ENCODE measurements at places on chromosomes 4 and X.

DNA sequence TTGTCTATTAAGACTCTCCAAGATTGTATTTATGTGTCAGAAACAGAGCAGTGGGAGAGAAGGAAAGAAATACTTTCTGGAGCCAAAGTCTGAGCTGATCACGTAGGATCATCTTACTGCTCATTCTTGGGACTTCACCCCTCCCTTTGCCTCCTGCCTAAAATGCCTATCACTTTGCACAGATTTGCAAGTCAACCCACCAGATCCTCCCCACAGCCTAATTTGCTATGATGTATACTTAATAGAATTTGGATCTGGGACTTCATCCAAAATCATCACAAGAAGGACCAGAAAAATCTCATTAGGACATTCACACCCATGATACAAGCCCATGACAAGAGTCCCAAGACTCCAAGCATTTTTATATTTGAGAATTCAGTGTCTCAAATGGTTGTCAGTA lies 290.2 kb downstream of the FBXW7 start:
- no peak for DNase-seq

GRCh38 chr4:154714339-154715040 lies 29.3 kb upstream of the LRAT start:
- DNase-seq, result no peak

GRCh38 chrX:70231666-70232065 lies 2.8 kb upstream of the AWAT1 start:
- DNase-seq, result no peak

- DNase-seq, result no peak
These were observed 15.6 kb downstream of the TRIML1 start for GRCh38 chr4:188154668-188155405.

- no peak for DNase-seq
These were observed 113.9 kb downstream of the RTL3 start for GRCh38 chrX:78545233-78545632.

DNA sequence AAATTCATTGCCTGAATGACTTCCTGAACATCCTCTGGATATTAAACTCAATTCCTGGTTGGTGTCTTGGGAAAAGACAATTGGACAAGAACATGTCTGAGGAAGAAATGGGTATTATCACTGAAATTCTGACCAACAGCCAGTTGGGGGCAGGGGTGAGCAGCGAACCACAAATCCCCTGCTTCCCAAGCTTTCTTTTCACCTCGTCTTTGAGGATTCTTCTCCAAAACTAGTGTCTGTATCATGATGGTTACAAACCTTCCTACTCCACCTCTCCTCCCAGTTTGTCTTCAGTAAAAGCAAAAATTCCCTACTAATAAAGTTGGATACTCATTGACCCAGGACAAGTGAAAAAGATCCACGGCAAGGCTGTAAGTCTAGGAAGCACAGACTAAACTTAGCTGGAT lies 48.3 kb upstream of the WDR1 start:
- DNase-seq, result no peak

- no peak for DNase-seq
These were observed 103.4 kb downstream of the SLC7A11 start for GRCh38 chr4:138138774-138139173.

DNA sequence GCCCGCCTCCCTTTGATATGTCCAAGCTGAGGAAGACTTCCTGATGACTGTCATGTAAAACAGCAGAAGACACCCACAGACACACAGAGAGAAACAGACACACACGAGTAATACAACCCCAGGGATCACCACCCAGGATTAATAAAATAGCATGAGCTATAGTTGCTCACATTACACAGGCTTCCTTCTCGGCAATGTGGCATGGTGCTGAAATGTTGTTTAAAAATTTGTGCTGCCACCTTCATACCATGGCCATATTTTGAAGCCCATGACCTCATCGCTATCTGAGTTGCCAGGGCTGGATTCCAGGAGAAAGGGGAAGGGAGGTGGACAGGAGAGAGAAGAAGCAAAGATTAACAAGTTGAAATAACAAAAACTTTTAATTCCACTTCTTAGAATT lies 111.7 kb downstream of the SYNPO2 start:
- no peak for DNase-seq

DNA sequence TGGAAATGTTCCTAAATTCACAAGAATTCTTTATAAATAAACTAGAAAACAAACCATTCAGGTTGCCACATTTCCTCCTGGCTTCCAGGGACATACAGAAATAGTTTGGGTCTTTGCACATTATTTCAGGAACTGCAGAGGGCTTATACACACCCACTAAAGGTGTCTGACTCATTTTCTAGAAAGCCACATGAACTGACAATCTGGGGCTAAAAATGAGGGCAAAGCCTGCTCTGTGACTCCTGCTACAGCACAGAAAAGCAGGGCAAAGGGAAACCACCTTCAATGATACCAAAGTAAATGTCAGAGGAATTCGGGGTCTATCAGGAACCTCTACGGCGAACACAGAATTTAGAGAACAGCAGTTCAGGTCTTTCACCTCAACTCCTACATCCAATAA lies 112.2 kb upstream of the MAP3K15 start:
- no peak for DNase-seq

DNA sequence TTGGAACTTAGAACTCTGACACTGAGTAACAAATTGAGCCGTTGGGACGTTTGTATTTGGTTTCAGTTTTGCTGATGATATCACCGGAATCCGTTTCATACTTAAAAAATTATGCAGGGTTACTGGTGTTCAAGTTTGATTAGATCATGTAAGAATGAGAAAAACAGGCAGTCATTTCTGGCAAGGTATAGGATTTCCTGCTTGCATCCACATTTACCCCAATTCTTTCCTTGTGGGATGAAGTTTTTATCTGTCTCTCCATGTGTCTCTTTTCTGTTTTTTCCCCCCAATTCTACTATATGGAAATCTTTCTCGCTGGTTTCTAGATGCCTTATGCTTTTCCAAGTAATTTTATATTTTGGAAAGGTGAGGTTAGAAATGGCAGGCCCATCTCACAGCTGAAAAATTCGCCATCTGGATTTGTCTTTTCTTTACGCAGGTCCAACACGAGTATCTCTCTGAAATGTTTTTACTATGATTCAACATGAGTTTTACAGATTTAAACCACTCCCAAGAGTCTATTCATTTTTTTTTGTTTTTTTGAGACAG lies 197.9 kb downstream of the SHOX start:
- DNase-seq, result no peak

GRCh38 chr4:5878359-5878758 lies 14.5 kb downstream of the CRMP1 start:
- DNase-seq, result no peak

All from stimulated activated CD4-positive, alpha-beta T cell treated with anti-CD3 and anti-CD28 coated beads, Interleukin-12 subunit alpha, Interleukin-12 subunit beta, amount 100 ng/mL, for 24 hours (primary cell).